Erythroblast (primary cell): ENCODE measurements at places on chromosomes 13 and 19.

- no peak for DNase-seq
Measured at GRCh38 chr13:60338754-60339153, 58.3 kb upstream of the TDRD3 start.

- DNase-seq, result no peak
Measured at GRCh38 chr19:51274049-51274770, 23.3 kb downstream of the SIGLECL1 start.

DNA sequence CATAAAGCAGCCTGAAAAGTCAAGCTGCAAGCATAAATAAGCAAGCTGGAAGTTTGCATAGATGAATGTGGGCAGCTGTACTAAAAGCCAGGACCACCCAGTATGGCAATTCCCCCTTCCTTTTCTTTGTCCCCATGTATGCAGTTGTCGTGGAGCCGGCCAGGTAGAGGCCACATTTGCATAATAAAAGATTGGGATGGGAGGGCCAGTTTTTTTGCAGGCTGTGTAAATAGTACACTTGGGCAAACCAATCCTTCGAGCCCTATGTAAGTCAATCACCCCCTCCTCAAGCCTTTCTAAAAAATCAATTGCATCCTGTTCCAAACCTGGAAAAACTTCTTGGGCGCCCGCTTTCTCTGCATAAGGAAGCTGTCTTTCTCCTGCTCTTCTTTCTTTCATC, 13.1 kb upstream of the ZNF99 start:
- no peak for DNase-seq

GRCh38 chr13:20168396-20168795, 7.5 kb upstream of the GJA3 start:
- DNase-seq, result no peak

DNA sequence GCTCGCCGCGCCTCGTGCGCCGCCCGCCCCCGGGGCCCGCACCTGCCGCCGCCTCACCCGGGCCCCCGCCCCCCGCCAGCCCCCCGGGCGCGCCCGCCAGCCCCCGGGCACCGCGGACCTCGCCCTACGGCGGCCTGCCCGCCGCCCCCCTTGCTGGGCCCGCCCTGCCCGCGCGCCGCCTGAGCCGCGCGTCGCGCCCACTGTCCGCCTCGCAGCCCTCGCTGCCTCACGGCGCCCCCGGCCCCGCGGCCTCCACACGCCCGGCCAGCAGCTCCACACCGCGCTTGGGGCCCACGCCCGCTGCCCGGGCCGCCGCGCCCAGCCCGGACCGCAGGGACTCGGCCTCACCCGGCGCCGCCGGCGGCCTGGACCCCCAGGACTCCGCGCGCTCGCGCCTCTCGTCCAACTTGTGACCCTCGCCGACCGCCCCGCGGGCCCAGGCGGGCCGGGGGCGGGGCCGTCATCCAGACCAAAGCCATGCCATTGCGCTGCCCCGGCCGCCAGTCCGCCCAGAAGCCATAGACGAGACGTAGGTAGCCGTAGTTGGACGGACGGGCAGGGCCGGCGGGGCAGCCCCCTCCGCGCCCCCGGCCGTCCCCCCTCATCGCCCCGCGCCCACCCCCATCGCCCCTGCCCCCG, 17.2 kb downstream of the POLRMT start:
- no peak for DNase-seq

DNA sequence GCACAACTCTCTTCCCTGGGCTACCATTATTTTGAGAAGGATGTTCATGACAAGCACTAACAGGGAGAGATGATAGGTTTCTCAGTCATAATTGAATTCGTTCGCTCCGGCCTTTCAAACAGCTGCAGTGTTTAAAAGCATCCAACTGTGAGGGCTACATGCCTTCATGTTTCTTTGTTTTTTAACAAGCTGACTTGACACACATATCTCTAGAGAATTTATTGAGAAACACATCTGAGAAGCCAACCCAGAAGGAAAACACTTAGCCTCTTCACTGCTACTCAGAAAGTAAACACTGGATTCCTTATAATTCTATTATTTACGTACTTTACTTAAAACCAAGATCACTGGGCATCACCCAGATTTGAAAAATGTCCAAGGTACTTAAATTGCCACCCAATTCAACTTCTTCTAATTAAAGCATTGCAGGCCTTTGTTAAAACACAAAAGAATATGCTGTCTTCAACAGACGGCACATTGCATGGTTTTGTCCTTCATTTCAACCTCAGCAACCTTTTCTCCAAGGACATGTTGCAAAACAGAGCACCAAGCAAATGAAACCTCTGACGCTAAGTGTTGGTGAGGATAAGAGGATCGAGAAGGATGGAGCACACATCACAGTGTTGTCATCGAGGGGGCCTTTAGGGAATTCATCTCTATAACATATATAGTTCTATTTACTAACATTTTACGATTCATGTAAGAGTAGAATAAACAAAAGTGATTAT, 75.8 kb downstream of the TBC1D4 start:
- no peak for DNase-seq

DNA sequence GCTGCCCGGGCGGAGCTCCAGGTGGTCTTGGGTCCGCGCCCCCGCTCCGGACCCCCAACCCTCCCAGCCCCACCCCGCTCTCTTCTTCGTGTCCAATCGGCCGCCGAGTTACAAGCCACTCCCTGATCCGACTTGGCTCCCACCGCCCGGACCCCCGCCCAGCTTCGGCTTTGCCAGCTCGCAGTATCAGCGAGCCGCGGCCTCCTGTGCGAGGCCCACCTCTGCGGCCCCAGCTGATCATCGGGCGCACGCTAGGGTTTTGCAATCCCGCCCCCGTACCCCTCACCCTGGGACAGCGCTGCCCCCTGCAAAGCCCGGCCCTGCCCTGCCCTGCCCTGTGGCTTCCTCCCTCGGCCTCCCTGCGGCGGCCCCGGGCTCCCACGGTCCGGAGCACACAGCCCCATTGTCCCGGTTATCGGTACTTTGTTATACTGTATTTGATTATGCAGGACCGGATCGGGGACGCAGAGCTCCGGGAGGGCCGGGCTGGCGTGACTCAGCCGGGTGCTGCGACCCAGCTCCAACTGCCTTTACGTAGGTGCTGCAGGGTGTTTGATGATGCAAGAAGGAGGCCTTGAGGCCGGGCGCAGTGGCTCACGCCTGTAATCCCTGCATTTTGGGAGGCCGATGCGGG, 598 bp upstream of the LPAR2 start:
- no peak for DNase-seq

- no peak for DNase-seq
Measured at GRCh38 chr13:71645467-71645866, 221.5 kb downstream of the DACH1 start.

DNA sequence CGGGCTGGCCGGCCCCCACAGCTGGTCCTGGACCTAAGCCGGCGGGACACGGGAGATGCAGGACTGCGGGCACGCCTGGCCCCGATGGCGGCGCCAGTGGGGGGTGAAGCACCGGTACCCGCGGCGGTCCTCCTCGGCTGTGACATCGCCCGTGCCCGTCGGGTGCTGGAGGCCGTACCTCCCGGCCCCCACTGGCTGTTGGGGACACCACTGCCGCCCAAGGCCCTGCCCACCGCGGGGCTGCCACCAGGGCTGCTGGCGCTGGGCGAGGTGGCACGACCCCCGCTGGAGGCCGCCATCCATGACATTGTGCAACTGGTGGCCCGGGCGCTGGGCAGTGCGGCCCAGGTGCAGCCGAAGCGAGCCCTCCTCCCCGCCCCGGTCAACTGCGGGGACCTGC, 3.1 kb downstream of the GRIN3B start:
- no peak for DNase-seq
